ENCODE measurements at places on chromosomes 3 and 15.

DNA sequence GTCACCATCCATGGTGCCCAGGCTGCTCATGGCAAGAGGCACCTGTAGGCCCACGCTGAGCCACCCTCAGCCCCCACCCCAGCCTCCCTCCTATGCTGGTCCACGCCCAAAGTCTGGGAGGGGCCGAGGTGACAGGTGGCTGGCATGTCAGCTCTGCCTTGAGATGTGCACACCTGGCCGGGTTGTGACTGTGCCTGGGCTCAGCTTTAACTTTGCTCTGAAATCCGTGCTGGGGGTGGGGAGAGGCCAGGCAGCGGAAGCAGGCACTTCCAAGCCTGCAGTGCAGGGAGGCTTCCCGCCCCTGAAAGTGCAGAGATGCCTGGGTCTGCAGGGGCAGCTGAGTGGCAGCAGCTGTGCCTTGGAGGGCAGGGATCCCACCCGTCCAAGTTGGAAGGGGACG, 1124.8 kb downstream of the SI start:
- no peaks in the 10 kb centered on the region for H3K27me3 ChIP-seq
- H3K27ac ChIP-seq, result no peak overlapping the region
- no peak for DNase-seq
- no peak overlapping the region for H3K4me3 ChIP-seq

DNA sequence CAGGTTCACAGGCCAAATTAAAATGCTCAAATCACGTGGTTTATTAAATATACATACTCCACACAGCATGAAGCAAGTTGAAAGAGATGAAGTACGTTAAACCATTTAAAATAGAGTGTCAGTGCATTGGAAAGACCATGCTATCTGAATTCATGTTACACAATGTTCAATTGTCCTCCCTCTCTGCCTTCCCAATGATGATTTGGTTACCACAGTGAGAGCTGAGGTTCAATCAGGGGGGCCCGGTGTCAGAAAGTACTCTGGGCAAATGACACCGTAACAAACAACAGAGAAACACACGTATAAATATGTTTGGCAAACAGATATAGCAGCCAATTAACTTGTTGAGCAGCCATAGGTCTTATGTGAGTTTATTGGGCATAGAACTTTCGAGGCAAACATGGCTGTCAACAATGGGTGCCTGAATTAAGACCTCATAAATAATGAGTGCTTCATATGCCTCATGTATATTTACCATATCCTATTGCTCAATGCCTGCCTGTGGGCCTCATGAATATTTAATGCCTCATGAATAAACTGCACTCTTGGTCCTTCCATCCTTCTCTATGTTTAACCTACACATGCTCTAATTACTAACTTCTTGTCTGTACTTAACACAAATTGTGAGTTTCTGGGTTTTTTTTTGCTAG, 641.5 kb downstream of the PLOD2 start:
- H3K27me3 ChIP-seq, result no peaks in the 10 kb centered on the region
- DNase-seq, result no peak
- no peaks in the 10 kb centered on the region for H3K36me3 ChIP-seq
- no peaks in the 10 kb centered on the region for H3K4me1 ChIP-seq

- no peak overlapping the region for H3K4me3 ChIP-seq
- no peak for DNase-seq
- no peak overlapping the region for H3K27ac ChIP-seq
- no peaks in the 10 kb centered on the region for H3K36me3 ChIP-seq
- H3K4me1 ChIP-seq, result no peaks in the 10 kb centered on the region
These were observed 38.5 kb downstream of the SCN11A start for GRCh38 chr3:39013289-39013688.

DNA sequence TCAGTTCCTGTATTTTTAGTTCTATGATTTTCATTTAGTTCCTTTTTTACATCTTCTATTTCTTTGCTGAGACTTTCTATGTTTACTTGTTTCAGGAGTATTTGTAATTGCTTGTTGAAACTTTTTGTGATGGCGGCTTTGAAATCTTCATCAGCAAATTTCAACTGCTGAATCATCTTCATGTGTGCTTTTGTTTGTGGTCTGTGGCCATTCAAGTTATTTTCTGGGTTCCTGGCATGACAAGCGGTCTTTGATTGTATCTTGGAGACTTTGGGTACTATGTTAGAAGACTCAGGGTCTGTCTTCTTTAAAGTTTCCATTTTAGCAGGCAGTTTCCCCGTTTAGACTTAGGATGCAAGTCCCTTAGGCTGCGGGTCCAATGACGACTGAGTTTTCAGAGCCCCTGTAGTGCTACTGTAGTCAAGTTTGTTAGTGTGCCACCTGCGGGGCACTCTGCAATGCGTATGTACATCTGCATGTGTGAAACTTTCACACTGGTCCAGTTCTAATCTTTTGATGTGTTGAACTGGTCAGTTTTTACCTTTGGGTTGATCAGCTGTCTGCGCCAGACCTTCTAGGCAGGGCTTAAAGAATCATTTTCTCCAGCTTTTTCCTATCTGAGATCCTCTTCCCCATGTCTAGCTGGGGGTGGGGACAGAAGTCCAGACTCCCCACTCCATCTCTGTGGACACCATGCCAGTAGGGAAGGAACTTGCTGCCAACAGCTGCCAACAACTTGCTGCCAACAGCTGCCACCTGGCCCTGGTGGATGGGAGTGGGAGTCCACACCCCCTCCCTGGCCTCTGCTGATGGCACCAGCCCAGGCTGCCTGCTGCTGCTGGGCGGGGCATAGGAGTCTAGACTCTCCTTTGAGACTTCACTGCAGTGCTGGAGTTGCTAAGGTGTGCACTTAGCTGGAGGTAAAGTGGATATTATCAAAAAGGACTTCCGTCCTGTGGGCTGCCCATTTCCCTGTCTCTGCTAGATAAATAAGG, 190.9 kb downstream of the TJP1 start:
- H3K27me3 ChIP-seq, result peaks cover 13% of the 10 kb centered on the region
- H3K4me1 ChIP-seq, result no peaks in the 10 kb centered on the region
- no peak overlapping the region for H3K4me3 ChIP-seq
- no peaks in the 10 kb centered on the region for H3K36me3 ChIP-seq
